ENCODE measurements at places on chromosomes 4 and X.

GRCh38 chr4:177108708-177109107 lies 201.0 kb upstream of the NEIL3 start:
- no peak for DNase-seq

GRCh38 chr4:1720163-1720983 lies 750 bp downstream of the TMEM129 start:
- DNase-seq: no peak

GRCh38 chr4:163590619-163591264 lies 96.3 kb downstream of the TMA16 start:
- no peak for DNase-seq

- no peak for DNase-seq
Measured at GRCh38 chr4:103845075-103845474, 125.3 kb upstream of the TACR3 start.

DNA sequence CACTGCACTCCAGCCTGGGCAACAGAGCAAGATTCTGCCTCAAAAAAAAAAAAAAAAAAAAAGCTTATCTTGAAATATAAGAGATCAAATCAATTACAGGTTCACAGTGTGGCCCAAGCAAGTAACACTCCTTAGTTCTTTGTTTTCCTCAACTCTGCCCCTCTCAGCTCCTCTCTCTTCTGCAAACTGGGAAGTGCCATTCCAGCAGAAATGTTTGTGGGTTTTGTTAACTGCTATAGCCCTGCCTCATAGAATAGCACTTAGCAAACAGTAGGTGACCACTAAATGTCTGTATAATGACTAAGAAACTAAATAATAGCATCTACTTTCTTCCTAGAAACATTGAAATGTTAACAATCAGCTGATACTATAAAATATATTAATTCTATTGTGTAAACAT lies 160.0 kb upstream of the NAP1L5 start:
- DNase-seq: no peak

All from activated CD4-positive, alpha-beta T cell treated with anti-CD3 and anti-CD28 coated beads, Interleukin-2, amount 50 U/mL, for 24 hours (primary cell).